Activated CD4-positive, alpha-beta T cell treated with anti-CD3 and anti-CD28 coated beads for 24 hours (primary cell): ENCODE measurements at places on chromosomes 11 and 22.

DNA sequence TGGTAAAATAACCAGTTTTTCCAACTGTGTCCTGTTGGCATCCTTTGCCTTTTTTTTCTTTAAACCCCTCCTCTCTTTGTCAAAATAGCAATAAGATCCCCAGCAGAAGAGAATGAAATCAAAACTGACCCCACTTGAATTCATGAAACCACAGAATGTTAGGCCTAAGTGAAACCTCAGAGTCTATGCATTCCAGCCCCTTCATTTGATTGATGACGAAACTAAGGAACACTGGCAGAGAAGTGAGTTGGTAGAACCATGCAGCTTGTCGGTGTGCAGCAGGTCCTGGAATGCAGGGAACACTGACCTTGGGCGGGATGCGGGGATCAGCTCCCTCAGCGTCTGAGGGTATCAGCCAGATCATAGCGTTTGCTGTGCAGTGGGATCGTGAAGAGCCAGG lies 57.5 kb downstream of the GRK3 start:
- no peak for DNase-seq

DNA sequence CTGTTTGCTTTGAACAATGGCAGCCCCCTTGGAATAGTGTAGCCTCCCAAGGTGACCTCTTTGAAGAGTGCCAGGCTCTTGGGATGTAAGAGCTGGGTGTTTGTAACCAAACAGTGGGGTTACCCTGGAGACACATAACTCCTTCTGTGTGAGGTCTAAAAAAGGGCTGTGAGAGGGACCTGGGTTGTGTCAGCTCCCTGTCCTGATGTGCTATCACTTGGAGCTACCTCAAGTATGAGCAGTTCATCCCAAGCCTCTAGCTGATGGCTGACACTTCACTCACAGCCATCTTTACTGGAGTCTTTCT lies 40.2 kb downstream of the TSPAN18 start:
- no peak for DNase-seq

DNA sequence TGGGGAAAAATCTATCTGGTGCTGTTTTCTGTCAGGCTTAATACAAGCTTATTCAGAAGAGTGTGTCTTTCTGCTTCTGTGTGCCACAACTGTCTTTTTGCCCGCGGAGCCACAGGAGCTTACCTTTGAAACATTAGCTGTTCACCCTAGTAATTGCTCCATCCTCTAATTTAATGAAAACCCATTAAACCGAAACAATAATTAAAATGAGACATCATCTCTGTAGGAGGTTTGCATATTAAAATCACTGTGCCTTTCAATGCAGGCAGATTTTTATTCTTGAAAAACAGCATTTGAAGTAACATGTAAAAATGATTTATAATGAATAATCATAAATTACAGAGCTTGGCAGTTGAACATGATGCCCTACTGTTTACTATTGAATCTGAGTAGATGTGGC lies 102.3 kb downstream of the NELL1 start:
- DNase-seq = no peak

DNA sequence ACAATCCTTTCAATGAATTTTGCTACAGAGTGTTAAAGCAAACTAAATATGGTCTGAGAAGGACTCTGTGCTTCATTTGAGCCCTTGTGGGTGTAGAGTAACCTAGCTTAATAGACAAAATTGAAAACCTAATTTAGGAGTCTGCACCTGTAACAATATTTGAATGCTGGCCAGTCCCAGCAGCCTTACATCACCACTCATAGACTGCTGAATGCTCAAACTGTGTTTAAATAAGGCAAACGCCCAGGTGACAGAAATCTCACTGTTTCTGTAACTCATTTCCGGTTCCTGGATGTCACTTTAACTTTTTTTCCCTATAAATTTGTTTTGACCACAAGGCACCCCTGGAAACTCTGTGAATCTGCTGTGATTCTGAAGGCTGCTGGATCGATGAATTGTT lies 45.5 kb upstream of the GLYATL1B start:
- no peak for DNase-seq

GRCh38 chr11:59678118-59678812 lies 9.4 kb upstream of the PATL1 start:
- DNase-seq = no peak

DNA sequence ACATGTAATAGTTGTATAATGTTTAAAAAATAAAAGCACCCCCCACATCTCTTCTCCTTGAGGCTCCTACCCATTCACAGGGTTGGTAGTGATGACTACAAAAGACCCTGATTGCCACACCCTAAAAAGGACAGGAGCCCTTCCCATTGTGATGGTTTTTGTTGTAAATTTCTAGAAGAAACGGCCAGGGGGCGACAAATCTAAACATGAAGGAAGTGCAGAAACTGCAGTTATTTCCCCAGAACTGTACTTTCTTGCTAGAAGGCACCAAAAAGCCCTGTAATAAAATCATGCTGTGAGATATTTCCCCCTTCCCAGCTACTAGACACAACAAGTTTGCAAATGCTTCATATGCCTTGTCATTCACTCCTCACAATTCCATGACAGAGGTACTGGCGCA lies 10.8 kb downstream of the PRR5L start:
- DNase-seq = peak; percentile 9
